ENCODE measurements at places on chromosomes 5 and 9.

DNA sequence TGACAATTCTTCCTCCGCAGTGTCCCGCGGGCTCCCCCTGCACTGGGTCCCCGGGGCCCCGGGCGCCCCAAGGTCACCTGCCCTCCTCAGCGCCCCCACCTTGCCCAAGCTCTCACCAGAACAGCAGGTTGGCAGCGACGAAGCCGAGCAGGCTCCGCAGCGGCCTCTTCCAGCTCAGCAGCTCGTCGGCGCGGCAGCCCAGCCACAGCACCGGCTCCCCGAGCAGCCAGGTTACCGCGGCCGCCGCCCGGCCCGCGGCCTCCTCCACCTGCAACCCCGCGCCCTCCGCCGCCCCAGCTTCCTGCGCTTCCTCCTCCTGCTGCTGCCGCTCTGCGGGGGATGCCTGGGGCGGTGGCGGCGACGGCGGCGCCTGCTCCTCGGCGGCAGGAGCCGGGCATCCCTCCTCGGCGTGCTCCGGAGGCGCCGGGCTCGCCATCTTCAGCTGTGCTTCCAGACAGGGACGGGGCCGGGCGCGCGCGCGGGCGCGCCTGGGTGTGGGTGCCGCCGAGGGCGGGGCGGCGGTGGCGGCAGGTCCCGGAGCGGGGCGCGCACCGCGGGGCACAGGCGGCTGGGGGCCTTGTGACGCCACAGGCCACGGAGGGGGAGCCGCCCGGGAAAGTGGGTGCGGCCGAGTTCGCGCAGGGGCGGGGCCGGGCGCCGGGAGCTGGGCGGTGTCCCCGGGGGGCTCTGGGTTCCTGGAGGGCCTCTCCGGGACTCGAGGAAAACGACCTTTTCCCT is at the start of gene RETREG1:
Gene RETREG1 (minus strand): TSS at position 462 of the 738 bp plus-strand sequence. CDS start 26 bp downstream, at position 436.
- DNase-seq, result peak; percentile 87

DNA sequence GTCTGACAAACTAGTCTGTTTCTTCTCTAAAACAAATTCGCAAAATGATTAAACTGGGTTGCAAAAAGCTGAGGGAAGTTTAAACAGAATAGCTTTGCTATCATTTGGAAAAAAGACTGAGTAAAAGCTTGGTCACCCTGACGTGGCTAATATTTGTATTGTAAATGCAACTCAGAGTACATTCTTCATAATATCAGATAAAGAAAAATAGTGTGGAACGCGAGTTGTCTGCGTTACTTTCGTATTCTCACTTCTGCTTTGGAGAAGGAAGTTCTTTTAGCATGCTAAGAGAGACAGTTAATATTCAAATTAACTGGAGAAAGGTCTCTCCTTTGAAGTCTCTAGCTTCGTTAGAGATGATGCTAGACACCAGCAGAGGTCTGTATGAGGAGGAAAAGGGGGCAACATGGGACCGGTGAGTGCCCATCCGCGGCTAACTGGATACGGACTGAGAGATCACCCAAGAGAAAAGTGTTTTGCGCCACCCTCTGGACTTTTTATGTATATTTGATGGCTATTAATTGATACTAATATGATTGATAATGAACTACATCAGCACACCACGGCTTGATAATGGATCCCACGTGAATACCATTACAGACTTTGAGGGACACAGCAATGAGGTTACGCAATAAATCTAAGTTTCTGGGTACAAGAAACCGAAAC is 2.9 kb upstream of the CNTRL start:
- peak; percentile 27 for DNase-seq

GRCh38 chr5:149406203-149406978 is 27.3 kb upstream of the IL17B start:
- DNase-seq, result no peak

DNA sequence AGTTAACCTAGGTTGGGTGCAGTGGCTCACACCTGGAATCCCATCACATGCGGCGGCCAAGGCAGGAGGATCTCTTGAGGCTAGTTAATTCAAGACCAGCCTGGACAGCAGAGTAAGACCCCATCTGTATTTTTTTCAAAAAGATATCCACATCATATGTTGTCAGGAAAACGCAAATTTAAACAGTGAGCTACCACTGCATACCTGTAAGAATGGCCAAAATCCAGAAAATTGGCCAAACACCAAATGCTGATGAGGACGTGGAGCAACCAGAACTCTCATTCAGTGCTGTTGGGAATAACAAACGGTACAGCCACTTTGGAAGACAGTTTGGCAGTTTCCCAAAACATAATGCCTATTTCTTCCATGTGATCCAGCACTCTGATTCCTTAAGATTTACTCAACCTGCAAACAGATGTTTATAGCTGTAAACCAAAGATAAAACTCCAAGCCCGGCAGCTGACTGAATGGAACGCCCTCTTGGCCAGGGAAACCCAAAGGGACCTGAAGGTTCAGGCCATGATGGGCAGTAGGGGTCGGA is 12.4 kb downstream of the CEL start:
- no peak for DNase-seq

DNA sequence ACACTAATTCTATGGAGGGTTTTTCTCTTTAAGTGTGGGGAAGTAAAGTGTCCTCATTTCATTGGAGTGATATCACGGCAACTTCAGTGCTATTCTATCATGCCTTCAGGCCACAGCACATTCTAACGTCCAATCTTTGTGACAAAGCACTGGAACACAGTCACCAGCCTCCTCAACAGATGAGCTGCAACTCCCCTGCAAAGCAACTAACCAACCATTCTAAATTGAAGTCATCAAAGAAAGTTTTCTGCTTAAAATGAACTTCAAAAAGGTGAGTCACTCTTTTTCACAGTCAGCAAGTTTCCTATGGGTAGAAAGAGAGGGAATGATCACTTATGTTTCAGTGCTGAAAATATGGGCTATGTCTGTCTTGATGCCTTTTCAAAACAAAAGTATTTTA is 190.8 kb downstream of the ELAVL2 start:
- DNase-seq, result no peak

DNA sequence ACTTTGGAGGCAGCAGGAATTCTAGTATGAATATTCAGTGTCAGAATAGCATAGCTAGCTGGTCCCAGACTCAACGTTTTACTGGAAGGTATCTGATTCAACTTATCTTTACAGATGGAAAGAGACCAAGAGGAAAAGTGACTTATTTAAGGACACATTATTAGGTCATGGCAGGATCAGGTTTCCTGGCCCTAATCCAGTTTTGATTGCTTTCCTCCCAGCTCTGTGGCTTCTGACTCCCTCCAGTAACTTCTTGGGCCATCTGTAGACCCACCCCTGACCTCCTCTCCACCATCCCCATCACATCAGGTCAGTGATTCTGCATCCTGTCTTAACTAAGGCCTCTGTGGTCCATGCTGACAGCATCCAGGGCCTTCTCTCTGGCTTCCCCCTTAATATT is 38.4 kb downstream of the SH3TC2 start:
- DNase-seq, result no peak

GRCh38 chr5:68290260-68290674 is 74.7 kb downstream of the PIK3R1 start:
- DNase-seq, result no peak

DNA sequence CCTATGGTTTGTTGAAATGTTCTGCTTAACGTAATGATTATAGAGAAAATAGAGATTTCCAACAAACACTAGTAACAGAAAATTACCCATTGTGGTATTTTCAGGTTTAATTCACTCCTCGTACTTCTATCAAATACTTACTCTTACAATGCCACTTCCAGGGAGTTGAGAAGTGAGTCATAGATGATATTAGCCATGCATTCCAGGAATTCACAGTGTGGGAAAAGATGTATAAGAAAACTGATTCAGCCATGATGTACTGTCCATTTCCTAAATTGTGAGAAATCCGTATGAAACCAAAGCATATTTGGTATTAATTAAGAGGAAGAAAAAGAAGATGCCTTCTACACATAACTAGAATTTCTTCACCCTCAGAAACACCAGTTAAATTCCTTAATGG is 1854.6 kb upstream of the WWC1 start:
- DNase-seq, result no peak

GRCh38 chr5:88502179-88503040 is 233.8 kb upstream of the TMEM161B start:
- DNase-seq, result peak; percentile 3

- no peak for DNase-seq
Observed at GRCh38 chr5:52956014-52956413, 33.1 kb upstream of the ITGA2 start.

DNA sequence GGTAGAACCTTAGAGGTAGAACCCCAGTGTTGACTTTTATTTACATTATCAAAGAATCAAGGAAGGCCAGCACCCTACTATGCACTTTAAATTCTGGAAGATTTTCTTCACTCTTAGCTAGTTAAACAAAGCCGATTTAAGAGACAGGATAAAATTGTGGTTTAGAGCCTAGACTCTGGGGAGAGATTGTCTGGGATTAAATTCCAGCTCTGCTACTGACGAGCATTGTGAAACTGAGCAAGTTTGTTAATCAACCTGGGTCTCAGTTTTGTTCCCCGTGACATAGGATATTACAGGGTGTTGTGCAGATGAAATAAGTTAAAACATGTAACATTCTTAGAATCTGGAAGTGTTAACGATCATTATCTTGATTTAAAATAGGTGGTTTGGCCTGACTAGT is 83.5 kb downstream of the FEM1C start:
- DNase-seq, result no peak
